ENCODE measurements at places on chromosomes 3 and 15. TPM values are rescaled to one million over a fixed set of nuclear protein-coding genes. Genes with fewer than 3 reads are reported as not detected.

Gene PYGO1
- total RNA-seq = 29.3 TPM

DNA sequence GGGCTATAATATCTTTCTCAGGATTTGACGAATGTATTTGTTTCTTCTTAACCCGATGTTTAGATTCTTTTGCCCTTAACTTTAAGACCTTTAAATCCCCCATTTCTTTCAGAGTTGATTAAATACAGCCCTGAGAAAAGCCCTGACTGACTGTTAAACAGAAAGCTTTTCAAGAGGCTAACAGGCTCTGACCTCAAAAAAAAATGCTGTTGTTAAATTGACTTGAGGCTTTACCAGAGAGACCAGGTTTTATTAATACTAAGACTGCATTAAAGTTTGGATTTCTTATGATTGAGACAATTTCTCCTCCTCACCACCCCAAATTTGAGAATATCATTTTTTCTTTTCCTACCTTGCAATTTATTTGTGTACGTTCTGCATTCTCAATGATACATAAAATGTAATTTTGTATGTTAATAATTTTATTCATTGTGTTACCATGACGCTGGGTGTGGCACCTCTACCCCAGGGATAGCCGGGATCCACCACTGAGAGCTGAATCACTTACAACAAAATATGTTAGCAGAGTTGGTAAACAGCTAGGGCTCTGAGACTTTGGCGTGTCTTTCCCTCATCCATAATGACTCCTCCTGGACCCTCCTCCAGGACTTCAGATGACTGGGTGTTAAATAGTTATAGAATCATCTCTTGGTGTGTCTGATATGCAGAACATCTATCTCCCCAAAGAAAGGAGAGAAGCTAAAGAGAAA, 753.5 kb downstream of the NAALADL2 start:
- no peak for DNase-seq

Gene GPR27
- 10.8 TPM for total RNA-seq

GRCh38 chr15:90762109-90762508, 45.0 kb downstream of the BLM start:
- no peak for DNase-seq

Gene CCR8
- not detected for total RNA-seq
